ENCODE measurements at places on chromosomes 16 and 17.

DNA sequence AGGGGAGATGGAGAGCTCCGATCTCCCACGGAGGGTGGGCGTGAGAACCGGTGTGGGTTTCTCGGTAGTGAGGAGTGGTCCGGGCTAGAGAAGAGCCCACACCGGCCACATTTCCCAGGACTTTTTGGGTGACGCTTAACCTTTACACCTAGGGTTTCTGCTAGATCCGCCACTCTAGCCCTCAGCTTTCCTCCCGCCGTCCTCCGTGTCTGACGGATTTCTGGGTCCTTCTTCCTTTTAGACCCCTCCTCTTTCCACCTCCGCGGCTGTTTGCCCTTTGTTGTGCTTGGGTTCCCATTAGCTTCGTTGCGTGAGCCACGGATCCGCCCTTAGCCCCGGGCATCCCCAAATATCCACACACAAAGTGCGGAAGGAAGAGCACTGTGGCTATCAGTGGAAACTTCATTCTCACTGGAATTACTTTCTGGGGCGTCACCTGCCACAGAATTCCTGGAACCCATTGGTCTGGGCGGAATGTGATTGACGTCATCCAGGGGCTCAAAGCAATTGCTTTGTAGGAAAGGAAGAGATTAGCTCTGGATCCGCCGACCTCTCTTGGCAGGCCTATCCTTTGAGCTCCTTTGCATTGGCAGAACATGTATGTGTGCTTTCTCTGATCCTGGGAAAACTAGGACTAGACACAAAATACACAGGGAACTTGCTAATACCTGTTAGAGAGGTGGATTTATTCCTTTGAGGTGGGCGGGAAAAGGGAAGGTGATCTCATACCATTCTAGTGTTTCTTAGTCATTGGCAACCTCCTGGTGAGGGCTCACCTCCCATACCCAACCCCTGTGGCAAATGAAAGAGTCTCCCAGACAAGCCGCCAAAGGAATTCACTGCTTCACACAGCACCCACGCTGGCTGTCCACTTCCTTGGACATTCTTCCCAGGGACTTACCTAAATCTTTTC lies 654 bp downstream of the TNFAIP1 start:
- DNase-seq = no peak

GRCh38 chr17:59962739-59963318 lies 1.7 kb downstream of the RNFT1 start:
- DNase-seq = no peak

DNA sequence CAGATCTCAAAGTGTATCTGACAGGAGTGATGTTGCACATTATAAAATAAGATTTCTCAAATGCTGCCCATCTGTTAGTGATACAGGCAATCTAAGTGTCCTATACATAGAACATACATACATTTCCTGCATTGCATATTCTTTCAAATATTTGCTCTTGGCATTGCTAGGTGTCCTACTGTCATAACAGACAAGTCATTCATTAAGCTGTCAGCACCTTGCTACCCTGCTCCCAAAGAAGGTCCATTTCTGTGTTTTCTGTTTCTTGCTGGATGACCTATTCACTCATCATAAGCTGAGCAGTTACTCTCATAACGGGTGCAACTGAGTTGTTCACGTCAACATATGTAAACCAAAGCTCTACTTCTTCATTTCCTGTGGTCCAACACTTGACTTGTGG lies 719.0 kb downstream of the KCNJ2 start:
- DNase-seq = no peak

- DNase-seq = no peak
Measured at GRCh38 chr16:86816930-86817625, 238.7 kb downstream of the FOXL1 start.

DNA sequence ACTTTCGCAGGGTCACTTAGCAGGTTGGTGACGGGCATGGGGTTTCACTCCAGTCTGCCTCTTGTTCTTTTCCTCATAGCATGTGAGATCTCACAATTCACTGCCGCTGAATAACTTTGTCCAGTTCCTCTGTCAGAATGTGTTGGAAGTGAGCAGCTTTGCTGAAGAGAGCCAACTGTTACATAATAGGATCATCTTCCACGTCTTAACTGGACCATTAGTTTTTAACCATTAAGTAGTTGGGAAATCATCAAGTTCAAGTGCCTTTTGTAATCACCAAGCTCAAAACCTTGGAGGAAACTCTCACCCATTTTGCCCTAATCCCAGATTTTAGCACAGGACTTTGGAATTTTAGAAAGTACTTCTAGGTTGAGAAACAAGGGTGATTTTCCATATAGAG lies 290.6 kb downstream of the WWOX start:
- DNase-seq = no peak

GRCh38 chr17:59829217-59830006 lies 63.3 kb downstream of the TUBD1 start:
- DNase-seq = peak; percentile 61
